SHP77 (cell line): ENCODE measurements at places on chromosomes 16 and 17.

- DNase-seq, result no peak
Observed at GRCh38 chr17:63881935-63882601, at the start of gene GH2. Gene GH2 (minus strand): TSS chr17:63881944. CDS start chr17:63881801, 143 bp downstream.

DNA sequence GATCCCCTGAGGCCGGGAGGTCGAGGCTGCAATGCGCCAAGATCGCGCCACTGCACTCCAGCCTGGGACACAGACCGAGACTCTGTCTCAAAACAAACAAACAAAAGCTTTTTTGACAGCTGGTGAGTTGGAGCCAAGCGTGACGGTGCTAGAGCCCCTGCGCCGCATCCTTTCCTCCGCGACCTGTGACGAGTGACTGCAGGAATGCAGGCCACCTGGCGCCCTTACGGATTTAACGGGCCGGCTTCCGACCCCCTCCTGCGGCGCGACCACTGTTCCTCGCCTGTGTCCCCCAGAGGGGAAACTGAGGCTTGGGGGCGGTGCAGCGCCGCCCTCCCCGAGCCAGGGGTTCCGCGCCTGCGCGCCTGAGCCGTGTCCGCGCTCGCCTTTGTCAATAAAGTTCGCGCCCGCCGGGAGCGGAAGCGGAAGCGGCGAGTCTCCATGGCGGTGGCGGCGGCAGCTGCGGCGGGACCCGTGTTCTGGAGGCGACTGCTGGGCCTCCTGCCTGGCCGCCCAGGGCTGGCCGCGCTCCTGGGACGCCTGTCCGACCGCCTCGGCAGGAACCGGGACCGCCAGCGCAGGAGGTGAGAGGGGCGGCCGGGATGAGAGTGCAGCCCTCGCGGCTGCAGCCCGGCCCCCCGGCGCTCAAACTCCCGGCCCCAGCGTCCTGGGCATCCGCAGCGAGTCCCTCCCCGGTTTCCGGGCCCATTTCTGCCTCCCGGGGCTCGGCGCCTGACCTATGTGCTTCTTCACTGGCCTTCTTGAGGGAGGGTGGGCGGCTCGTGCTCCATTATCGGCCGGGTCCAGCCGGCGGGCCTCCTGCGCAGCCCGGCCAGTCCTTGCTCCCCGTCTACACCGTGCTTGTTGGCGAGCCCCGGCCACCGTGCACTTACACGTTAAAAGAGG, at the start of gene PGS1:
PGS1 (plus strand) TSS at position 425 of the 906 bp plus-strand sequence; CDS start at position 442, 17 bp downstream.
- DNase-seq, result peak; percentile 85

DNA sequence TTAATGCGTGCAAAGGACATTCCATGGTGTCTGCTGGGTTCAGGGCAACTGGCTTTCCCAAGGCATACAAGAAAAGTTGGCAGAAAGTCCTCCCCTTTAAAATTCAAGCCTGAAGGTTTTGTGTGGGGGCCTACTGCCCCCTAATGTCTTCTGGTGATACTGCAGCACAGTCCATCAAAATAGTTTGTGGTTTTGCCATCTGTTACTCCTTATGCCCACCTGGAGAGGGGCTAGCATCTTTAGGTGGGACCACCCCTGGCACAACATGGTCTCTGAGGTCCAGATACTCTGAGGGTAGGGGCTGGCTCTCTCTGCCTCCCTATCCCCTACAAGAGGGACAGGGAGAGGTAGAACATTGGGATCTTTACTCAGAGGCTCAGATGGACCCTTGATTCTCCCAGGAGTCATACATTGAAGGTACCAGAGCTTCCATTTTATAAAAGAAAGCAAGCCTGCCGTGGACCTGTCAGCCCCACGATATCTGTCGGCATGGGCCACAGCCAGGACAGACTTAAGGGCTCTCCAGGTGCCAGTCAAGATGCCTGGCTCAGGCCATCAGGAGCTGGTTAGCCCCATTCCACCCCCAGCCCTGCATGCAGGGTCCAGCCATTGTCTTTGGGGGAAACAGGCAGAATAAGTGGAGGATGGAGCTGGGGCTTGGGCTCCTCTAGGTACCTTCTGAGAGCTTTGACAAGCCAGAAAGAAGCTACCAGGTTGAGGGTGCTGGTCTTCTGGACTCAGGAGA, 6.3 kb downstream of the ESRP2 start:
- DNase-seq, result peak; percentile 23

GRCh38 chr16:89153848-89154271, 17.7 kb upstream of the CDH15 start:
- no peak for DNase-seq

DNA sequence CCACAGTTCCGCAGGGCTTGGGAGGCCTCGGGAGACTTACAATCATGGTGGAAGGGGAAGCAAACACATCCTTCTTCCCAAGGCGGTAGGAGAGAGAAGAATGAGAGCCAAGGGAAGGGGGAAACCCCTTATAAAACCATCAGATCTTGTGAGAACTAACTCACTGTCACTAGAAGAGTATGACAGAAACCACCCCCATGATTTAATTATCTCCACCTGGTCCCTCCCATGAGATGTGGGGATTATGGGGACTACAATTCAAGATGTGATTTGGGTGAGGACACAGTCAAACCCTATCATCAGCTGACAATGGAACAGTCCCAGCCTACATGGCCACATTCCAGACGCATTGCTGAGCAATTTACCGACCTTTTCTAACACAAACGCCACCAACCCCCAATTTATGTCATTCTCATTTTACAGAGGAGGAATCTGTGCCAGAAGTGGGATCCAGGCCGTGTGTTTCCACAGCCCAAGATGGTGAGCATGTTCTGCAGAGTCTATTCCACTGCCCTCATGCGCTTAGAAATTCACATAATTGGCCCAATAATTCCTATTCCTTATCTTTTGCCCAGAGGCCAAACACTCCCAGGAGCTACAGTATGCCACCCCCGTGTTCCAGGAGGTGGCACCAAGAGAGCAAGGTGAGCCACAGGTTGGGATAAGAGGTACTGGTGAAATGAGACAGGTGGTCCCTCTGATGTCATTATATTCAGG, 17.3 kb downstream of the MILR1 start:
- DNase-seq, result no peak

GRCh38 chr16:10250137-10250828, 68.1 kb upstream of the GRIN2A start:
- DNase-seq, result no peak

DNA sequence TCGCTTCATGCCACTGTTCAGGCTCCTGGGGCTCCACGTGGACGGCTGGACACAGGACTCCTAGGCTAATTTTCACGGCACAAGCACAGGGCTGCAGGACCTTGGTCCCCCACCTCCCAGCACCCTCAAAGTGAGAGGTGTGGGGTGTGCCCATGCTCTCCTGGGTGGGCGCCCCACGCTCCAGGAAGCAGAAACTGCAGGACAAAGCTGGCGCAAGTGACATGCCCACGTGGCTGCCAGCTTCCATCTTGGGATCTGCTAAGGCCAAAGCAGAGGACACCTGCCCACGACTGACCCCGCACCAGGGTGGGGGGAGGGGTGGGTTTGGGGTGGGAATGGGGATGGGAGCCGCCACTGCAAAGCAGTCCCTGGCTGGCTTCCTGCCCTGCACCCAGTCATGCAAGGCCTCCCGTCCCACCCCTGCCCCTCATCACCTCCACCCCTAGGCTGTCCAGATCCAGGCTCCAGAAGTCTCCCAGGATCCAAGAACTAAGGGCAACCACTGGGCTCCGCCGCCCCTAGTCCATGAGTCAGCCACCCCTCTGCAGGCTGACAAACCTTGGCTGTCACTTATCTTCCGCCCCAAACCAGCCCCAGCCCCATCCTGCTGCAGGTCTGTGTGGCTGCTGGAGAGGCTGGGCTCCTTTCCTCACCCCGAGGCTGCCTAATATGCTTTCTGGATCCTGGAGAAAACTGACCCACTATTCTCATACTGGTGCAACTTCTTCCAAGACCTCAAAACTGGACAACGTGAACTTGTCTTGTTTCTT, 11.1 kb downstream of the USP6 start:
- no peak for DNase-seq

- DNase-seq, result no peak
Observed at GRCh38 chr16:3745751-3746355, 28.5 kb upstream of the TRAP1 start.

- no peak for DNase-seq
Observed at GRCh38 chr17:29827179-29827578, 102.8 kb downstream of the SSH2 start.

GRCh38 chr17:16933317-16934132, 38.4 kb downstream of the TNFRSF13B start:
- DNase-seq, result peak; percentile 96

GRCh38 chr16:69371564-69371963, 14.2 kb downstream of the TERF2 start:
- DNase-seq, result no peak

DNA sequence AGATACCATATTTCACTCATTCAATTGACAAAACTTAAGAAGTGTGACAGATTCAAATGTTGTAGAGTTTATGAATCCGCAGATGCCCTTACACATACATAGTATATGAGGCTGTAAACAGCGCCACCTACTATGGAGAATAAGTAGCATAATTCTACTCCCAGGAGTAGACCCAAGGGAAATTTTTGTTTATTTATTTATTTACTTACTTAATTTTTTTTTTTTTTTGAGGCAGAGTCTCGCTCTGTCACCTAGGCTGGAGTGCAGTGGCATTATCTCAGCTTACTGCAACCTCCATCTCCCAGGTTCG, 35.5 kb downstream of the GAN start:
- no peak for DNase-seq

GRCh38 chr17:8338753-8339140, 893 bp upstream of the ODF4 start:
- DNase-seq, result no peak

GRCh38 chr17:41064301-41064700, 1.4 kb downstream of the KRTAP2-4 start:
- no peak for DNase-seq

DNA sequence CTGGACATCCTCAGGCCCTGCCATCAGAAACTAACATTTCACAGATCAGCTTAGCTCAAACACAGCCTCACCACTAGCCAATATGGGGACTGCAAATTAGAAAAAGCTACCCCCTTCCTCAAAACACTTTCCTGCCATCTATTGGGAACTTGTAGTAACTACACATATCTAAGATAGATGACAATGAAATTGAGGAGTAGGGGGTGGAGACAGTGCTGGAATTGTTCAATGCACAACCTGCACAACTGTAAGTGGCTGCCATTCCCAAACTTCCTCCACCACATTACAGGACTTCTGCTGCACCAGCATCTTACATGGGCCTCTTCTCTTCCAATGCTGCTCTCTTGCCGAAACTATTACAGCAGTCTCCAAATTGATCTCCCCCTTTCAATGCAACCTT, 21.9 kb downstream of the AIPL1 start:
- peak; percentile 63 for DNase-seq

DNA sequence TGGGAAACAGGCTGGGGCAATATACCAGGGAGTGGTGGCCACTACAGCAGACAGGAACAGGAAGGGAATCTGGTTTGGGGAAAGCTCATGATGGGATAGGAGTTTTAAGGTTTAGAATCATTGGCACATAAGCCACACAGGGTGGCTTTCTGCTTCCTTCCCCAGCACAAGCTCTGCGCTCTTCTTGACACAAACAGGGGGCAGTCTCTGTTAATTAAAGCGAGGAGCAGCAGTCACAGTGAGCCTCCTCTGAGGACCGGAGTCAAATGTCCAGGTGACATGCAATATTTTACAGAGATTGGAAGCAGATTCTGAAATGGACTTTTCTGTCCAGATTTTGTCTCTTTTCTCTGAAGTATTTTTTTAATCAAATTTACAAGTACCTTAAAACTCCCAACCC, 2.8 kb upstream of the SHISA9 start:
- DNase-seq, result no peak

- DNase-seq, result no peak
Observed at GRCh38 chr17:3557768-3558583, at the start of gene TRPV3. Gene TRPV3 (minus strand): TSS chr17:3557812. CDS start chr17:3554850, 2,962 bp downstream.
